ENCODE measurements at places on chromosomes 6 and 20. TPM values are rescaled to one million over a fixed set of nuclear protein-coding genes. Genes with fewer than 3 reads are reported as not detected.

Gene DOK5
- total RNA-seq: not detected

Gene ADGRB3
- total RNA-seq: 2.3 TPM

Gene CLVS2
- not detected for total RNA-seq

Gene ASCC3
- 60.2 TPM for total RNA-seq

Gene RIPOR3
- total RNA-seq: not detected

Gene HSPA1L
- total RNA-seq: 0.82 TPM

Gene SNAI1
- total RNA-seq: 2.2 TPM

DNA sequence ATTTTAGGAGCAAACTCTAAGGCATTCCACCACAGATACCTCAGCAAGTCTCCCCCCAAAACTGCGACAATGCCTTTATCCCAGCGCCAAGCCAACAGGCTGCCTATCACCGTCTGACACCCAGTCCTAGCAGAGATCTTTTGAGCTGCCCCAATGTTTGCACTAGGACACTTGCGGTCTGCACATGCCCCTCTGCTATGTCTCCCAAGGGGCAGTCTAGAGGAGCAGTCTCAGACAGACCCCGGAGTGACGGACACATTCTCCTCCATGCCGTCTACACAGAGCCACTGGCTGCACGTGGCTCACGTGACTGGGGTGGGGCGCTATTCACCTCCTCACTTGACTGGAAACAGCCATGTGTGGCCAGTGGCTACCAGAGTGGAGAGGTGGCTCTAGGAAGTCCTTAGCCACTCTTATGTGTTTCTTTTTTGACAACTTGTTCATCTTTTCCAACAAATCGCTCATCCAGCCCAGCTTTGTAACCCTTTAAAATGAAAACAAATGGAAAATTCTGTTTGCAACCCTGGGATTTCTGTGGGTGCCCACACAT is 16.0 kb downstream of the DIDO1 start:
- no peak for DNase-seq

DNA sequence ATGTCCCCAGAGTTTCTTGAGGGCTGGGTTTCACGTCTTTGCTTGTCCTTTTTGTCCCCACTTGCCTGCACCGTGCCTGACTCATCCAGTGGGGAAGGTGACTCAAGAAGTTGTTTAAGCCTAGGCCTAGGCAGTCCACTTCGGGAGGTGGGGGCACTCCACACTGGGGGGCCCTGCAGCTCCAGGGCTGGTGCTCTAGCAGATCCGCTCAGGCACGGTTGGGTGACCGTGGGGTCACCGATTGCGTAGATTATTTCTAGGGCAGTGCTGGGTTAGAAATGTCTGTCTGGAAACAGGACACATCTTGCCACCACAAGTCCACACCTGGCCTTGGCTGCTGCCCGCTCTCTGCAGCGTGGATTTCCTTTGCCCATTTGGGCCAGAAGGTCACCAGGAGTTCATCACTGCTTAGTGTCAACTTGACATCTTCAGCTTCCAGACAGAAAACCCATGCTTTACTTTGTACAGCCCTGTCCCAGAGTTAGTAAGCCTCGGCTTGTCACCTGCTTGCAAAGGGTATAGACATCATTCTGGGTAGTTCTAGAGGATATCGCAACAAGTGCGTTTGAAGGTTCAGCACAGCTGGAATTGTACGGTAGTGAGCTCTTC is 13.6 kb upstream of the C20orf144 start:
- DNase-seq: no peak

GRCh38 chr6:148700741-148701311 is 46.0 kb upstream of the UST start:
- DNase-seq: peak; percentile 4

GRCh38 chr6:155517294-155517693 is 61.7 kb upstream of the NOX3 start:
- DNase-seq: no peak

DNA sequence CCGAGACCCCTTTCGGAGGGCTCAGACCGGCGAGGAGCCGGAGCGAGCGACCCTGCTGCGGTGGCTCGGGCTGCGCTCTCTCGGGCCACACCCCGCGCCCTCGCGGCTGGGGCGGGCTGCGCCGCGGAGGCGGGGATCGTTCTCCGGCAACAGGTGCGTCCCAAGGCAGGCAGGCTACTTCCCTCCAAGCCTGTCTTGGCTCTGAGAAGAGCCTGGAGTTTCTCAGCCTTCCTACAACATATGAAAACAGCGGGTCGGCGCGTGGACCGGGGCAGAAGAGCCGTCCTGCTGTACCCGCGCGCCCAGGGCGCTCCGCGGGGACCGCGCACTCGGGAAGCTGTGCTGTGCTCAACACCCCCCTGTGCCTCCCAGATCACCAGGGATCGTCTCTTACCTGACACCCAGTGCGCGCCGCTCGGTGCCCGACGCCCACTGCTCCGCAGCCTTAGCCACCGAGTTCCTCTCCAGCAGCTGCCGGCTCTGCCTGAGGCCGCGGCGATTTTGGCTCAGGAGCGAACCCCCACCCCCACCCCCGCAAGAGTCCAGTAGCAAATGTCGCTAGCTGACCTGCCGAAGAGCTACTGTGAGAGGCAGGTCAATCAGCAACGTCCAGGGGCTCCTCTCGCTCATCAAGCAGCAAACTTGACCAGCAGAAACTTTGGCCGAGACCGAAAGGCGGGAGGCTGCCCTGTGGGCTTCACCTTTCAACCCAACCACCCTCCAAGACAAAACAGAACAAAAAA is 3.7 kb upstream of the OLIG3 start:
- no peak for DNase-seq

GRCh38 chr6:107822176-107823046 is 1.7 kb downstream of the SCML4 start:
- DNase-seq: no peak

DNA sequence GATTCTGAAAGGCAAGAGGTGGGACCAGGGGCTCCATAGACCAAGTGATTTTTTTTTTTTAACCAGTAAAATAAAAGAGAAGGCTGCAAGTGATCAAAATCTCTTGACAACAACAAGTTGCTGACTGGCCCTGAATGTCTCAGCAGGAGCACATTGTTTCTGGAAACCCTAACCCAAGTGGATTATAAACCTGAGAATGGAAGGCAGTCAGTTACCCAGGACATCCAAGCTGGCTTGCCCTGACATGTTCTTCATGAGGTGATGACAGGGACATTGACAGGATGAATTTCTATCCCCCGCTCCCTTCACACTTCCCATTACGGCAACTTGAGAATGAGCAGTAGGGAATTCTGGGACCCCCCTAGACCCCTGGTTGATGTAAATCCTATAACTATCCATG is 49.6 kb upstream of the RIPOR2 start:
- DNase-seq: no peak

DNA sequence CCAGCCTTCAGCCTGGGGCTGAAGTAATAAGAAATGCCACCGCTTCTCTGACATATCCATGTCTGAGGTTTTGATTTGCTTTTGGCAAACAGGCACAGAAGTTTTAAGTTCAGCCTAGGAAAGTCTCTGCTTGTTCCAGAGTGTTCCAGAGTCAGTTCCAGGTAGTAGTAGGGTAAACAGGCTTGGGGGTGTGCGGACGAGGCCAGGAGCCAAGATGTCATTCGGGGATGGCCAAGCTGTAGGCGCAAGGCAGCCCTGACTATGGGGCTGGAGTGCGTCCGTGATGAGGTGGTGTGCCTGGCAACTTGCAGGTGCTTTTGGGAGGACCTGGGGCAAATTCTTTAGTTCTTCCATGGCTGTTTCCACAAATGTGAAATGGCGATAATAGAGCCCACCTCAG is 60.3 kb downstream of the IRF4 start:
- no peak for DNase-seq

DNA sequence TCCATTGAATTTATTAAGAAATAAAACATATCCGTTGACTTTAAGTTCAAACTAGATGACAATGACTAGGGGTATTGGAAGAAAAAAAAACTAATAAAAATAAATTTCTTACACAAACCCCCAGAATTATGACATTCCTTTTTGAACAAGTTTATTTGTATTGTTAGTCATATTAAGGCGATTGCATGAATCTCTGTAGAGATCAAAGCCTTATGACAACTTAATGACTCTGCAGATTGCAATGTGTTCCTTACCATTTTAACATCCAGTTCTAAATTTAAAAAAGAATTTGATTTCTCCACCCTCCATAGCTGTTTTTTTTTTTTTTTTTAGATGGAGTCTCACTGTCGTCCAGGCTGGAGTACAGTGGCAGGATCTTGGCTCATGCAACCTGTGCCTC is 189.8 kb upstream of the CEP162 start:
- no peak for DNase-seq

- no peak for DNase-seq
Measured at GRCh38 chr6:10401004-10401536, 13.8 kb downstream of the TFAP2A start.

Measured in NCI-H460 (cell line).